NCI-H1694 treated with DMSO at 0.1 percent for 48 hours (cell line): ENCODE measurements at places on chromosomes 3 and 15.

GRCh38 chr15:78943692-78944091, 1.2 kb downstream of the CTSH start:
- no peak for DNase-seq

GRCh38 chr3:179196098-179196497, 47.9 kb downstream of the PIK3CA start:
- DNase-seq = no peak

GRCh38 chr3:188796122-188796631, 375.6 kb upstream of the TPRG1 start:
- DNase-seq = no peak

GRCh38 chr3:194399874-194400411, 877 bp upstream of the GP5 start:
- DNase-seq = no peak

GRCh38 chr3:133426721-133427120, 26.9 kb downstream of the BFSP2 start:
- DNase-seq = no peak

DNA sequence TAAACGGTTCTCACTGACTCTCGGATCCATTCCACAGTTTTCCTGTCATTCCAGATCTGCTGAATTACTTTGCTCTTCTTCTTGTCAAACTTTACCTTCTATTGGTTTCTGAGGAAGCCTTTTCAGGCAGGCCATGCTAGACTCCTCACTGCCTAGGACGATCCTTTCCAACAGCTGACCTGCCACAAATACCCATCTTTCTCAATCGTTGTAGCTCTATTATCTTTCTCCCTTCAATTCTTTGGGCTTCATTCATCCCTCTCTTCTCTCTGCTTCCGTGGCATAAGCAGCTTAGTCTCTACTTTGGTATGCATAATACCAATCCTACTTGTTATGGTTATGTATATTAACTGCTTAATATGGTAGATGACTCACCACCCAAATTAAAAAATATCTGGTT, 421.8 kb downstream of the NLGN1 start:
- no peak for DNase-seq
